NCI-H1436 (cell line): ENCODE measurements at places on chromosomes 16 and 17.

- no peak for DNase-seq
Observed at GRCh38 chr17:64972611-64973010, 53.3 kb upstream of the LRRC37A3 start.

GRCh38 chr17:61750656-61751055 lies 112.7 kb downstream of the BRIP1 start:
- DNase-seq = no peak

DNA sequence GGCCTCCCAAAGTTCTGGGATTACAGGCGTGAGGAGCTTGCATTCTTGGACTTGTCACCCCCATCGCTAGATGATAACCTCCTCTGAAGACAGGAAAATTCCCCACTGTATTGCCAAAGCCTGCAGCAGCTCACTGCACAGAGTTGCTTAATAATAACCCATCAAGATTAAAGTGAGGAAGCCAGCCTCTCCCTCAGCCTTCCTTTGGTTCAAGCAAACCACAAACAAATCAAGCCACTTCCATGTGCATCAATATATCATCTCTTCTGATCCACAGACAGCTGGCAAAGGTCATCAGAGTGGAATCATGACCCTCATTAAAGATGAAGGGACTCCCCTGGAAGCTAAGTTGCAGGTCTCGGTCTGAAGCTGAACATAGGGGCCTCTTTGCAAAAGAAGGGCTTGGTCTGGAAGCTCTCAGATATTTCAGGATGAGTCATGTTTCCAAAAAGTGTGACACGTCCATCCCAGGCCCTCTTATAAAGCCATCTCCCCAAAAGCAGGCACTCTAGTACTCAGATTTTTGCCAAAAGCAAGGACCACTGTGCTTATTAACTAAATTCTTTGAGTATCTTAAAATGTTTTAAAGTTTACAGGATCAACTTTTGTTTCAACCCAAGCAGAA lies 4.8 kb downstream of the EMP2 start:
- DNase-seq = no peak

GRCh38 chr16:61050547-61050946 lies 985.7 kb downstream of the CDH8 start:
- DNase-seq = no peak

GRCh38 chr17:77472468-77473310 lies 331.9 kb downstream of the SEC14L1 start:
- no peak for DNase-seq

DNA sequence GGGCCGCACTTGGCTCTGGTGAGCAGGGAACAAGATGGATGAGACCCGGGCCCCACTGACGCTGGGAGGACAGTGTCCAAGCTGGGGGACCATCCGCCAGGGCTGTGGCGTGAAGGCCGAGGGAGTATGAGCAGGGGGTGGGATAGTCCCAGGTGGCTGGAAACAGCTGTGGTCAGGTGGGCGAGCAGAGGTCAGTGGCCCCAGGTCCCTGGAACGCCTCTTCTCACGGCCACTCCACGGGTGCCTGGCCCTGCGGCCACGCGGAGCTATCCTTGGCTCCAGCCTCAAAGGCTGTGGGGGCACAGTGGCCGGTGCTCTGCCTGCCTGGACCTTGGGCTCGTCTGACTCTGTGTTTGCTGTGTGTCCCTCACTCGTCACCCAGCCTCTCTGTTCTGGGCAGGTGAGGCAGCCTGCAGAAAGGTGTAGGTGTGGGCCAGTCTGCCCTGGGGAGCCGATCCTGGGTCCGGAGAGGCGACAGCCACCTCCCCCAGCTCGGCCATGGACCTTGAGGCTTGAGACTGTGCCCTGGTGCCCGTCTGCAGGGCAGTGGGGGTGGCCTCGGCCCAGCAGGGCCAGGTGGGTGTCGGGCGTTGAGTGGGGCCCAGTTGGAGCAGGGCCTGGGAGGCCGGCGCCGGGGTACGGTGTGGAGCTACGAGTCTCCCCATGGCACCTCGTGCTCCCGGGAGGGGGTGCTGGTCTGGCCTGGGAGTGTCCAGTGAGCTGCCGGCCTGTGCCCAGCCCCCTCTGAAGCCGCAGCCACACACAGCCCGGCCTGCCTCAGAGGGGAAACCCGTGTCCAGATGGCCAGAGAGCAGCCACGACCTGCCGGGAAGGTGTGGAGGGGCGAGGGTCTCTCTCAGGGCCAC lies 10.0 kb downstream of the CACNA1H start:
- no peak for DNase-seq

- no peak for DNase-seq
Observed at GRCh38 chr17:33072421-33073161, 80.9 kb downstream of the SPACA3 start.

- DNase-seq = no peak
Observed at GRCh38 chr16:10584981-10585438, 4.6 kb upstream of the EMP2 start.

- DNase-seq = no peak
Observed at GRCh38 chr16:24348545-24349290, 92.6 kb downstream of the CACNG3 start.

GRCh38 chr16:57072616-57073275 lies 19.6 kb upstream of the CPNE2 start:
- no peak for DNase-seq

DNA sequence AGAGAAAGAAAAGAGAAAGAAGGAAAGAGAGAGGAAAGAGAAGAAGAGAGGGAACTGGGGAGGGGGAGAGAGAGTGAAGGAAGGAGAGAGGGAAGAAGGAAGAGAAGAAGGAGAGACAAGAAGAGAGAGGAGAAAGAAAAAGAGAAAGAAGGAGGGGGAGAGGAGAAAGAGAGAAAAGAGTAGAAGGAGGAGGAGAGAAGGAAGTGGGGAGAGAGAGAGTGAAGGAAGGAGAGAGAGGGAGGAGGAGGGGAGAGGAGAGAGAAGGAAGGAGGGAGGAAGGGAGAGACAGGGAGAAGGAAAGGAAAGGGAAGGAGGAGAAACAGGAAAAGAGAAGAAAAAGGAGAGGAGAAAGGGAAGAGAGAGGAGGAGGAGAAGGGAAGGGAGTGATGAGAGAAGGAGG lies 208.5 kb downstream of the MAF start:
- no peak for DNase-seq

DNA sequence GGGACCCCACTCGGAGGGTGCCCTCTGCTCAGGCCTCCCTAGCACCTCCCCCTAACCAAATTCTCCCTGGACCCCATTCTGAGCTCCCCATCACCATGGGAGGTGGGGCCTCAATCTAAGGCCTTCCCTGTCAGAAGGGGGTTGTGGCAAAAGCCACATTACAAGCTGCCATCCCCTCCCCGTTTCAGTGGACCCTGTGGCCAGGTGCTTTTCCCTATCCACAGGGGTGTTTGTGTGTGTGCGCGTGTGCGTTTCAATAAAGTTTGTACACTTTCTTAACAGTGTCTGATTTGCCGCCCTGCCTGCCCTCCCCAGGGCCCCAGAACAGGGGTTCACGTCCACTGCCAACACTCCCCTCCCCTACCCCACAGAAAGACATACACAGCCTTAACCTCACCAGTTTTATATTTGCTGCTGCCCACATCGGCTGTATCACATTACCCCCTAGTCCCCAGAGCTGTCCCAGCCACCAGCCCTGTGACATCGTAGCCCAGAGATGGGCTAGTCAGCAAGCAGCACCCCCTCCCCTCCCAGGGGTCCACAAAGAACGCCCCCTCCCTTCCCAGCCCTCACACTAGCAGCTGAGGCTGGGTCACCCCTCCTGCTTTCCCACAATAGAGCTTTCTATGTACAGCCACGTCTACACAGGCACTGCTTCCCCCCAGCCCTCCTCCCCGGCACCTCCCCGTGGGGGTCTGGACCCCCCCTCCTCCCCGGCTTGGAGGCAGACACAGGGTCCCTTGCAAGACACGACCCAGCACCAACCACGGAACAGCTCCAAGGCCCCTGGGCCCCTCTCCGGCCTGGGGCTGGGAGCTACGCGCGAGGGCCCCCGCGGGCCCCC lies 7.9 kb downstream of the GRN start:
- DNase-seq = no peak

DNA sequence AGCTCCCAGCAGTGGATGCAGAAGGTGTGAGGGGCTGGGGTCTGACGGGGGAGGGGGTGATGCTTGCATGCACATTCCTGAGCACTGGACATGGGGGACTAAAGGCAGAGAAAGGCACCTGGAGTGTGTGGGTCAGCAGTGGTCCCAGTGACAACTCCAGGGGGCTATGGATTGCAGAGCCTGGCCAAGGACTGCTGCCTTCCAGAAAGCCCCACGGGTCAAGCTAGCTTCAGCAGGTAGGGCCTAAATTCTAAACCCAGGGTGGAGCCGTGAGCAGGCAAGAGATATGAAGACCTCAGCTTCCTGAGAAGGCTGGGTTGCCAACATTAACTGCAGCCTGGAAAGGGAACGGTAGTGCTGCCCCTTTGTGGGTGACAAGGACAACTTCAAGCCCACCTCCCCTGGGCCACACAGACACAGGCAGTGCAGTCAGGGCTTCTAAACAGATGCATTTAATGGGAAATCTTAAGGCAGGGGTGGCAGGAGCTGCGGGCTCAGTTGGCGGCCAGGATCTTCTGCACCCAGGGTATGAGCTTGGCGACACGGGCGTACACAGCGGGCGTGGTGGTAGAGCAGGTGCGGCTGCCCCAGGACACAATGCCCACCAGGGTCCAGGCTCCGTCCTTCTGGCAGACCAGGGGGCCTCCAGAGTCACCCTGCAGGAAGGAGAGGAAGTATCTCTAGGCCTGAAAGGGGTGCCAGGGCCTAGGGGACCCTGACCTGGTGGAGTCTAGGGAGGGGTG lies 3.1 kb downstream of the CTRB2 start:
- DNase-seq = no peak

DNA sequence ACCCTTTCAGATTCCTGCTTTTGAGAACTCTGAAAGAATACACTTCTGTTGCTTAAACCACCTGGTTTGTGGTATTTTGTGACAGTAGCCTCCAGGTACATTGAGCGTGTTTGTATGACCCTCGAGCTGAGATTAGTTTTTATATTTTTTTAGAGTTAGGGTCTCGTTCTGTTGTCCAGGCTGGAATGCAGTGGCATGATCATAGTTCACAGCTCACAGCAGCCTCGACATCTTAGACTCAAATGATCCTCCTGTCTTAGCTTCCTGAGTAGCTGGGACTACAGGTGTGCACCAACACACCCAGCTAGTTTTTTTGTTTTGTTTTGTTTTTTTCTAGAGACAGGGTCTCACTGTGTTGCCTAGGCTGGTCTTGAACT lies 4.5 kb upstream of the ITPRIPL2 start:
- no peak for DNase-seq

GRCh38 chr17:35243561-35244340 lies 879 bp downstream of the SLFN5 start:
- DNase-seq = no peak

DNA sequence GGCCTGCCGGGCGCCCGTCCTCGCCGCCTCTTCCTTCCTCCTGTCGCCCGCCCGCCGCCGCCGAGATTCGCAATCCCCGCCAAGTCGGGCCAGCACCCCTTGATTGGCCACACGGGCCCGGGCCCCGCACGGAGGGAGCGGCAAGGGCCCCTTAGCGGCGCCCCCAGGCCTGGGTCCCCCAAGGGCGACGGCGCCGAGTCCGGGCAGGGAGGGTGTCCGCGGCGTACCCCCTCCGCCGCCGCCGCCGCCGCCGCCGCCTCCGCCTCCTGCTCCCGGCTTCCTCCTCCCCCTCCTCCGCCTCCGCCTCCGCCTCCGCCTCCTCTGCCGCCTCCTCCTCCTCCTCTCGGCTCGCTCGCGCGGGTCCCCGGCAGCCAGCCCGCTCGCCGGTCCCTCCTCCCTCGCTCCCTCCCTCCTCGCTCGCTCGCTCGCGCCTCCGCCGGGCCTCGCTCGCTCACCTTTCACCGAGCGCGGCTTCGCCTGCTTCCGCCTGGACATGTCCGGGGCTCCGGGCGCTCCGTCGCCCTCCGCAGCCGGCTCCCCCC lies 561 bp downstream of the ZNF423 start:
- DNase-seq = peak; percentile 47

DNA sequence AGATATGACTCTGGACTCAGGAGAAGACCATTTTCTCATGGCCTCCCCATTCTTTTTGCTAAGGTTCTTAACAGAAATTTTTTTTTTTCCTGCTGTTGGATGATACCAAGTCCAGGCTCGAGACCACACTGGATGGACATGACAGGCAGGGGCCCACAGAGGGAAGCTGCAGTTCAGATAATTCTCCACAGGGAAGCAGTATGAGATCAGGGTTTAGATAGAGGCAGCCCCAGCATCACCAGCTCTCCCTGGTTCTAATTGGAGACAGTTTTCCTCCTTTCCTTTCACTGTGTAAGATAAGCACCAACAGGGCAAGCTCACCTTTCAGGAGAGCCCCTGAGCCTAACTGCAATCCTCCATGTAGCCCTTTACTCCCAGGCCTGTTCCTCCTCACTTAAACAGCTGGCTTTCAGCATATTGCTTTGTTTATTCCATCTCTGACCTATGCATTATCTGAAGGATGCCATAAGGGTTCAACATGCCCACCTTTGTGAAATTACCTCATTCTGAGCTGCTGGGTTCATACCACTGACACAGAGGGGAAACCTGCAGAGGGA lies 108.1 kb downstream of the SNX11 start:
- DNase-seq = no peak

- DNase-seq = peak; percentile 32
Observed at GRCh38 chr17:45246861-45247428, 14.9 kb downstream of the SPATA32 start.

DNA sequence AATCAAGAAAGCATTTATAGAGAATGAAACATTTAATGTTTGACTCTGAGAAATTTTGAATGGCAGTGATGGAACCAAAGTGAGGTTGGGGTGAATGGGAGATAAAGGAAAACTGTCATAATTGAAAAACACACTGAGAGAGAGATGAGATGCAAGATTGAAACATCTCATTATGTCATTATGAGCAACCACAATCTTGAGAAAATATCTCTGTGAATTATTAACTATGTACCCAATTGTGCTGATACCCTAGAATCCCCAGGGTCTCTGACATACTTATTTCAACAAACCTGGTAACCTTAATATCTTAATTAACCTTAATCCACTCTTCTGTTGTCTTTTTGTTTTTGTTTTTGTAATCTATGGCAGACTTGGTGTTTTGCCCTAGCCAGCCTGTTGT lies 143.5 kb upstream of the HLF start:
- no peak for DNase-seq

- DNase-seq = no peak
Observed at GRCh38 chr17:75087558-75088453, at the start of gene SLC16A5. Gene SLC16A5 (plus strand): TSS chr17:75087954. CDS start chr17:75093637, 5,683 bp downstream.

GRCh38 chr16:68860978-68861892 lies 17.9 kb downstream of the TANGO6 start:
- no peak for DNase-seq

GRCh38 chr17:44304651-44305050 lies 3.8 kb upstream of the RUNDC3A start:
- DNase-seq = no peak

GRCh38 chr17:20281860-20282259 lies 185.5 kb downstream of the LGALS9B start:
- DNase-seq = no peak

DNA sequence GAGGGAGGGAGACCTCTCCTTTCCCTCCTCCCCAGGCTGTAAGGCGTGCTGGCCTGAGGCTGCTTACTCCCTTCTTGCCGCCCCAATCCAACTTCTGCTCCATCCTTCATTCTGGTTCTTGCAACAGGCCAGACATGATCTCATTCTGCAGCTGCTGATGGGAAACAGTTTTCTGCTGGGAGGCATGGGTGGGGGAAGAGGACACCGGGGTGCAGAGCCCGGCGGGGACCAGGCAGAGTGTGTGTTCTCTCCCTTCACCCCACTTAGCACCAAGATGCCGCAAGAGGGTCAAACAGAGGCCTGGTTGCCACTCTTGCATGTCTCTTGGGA lies 1.4 kb downstream of the SARM1 start:
- no peak for DNase-seq

GRCh38 chr16:10980813-10981212 lies 36.4 kb downstream of the CLEC16A start:
- DNase-seq = no peak

GRCh38 chr16:11604783-11605563 lies 18.3 kb upstream of the LITAF start:
- no peak for DNase-seq
